CD4-positive, alpha-beta T cell treated with Interleukin-1 beta for 1 hour (primary cell): ENCODE measurements at places on chromosomes 13 and 19.

DNA sequence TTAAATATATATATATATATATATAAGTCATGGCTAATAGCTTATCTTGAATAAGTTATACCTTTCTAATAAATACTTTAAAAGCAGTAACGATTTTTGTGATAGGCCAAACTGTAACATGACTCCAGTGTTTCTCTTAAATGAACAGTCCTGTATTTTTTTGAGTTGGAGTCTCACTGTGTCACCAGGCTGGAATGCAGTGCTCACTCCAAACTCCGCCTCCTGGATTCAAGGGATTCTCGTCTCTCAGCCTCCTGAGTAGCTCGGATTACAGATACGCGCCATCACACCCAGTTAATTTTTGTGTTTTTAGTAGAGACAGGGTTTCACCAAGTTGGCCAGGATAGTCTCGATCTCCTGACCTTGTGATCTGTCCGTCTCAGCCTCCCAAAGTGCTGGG is 814.2 kb upstream of the SLITRK5 start:
- DNase-seq = no peak

- DNase-seq = no peak
Observed at GRCh38 chr13:50285283-50285682, 270.0 kb downstream of the KCNRG start.

- no peak for DNase-seq
Observed at GRCh38 chr19:45177817-45178261, at the start of gene TRAPPC6A. TSS of gene TRAPPC6A (minus strand) at chr19:45178237. CDS start at chr19:45178218, 19 bp downstream.

GRCh38 chr13:47917022-47917574 is 84.0 kb downstream of the SUCLA2 start:
- DNase-seq = no peak

- DNase-seq = peak; percentile 36
Observed at GRCh38 chr19:10353793-10354391, 14.5 kb upstream of the ICAM3 start.

DNA sequence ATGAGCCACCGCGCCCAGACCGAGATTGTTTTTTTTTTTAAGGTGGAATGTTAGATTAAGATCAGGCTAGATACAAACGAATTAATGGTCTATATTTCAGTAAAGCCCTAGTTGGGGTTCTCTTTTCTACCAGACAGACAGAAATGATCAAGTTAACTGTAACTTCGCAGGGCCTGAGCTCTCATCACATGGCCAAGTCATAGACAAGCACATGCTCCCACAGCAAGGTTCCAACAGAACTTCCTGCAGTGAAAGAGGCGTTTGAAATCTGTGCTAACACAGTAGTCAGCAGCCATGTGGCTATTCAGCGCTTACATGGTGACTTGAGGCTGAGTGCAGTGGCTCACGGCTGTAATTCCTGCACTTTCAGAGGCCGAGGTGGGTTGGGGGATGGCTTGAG is 34.7 kb upstream of the SEMA6B start:
- no peak for DNase-seq

DNA sequence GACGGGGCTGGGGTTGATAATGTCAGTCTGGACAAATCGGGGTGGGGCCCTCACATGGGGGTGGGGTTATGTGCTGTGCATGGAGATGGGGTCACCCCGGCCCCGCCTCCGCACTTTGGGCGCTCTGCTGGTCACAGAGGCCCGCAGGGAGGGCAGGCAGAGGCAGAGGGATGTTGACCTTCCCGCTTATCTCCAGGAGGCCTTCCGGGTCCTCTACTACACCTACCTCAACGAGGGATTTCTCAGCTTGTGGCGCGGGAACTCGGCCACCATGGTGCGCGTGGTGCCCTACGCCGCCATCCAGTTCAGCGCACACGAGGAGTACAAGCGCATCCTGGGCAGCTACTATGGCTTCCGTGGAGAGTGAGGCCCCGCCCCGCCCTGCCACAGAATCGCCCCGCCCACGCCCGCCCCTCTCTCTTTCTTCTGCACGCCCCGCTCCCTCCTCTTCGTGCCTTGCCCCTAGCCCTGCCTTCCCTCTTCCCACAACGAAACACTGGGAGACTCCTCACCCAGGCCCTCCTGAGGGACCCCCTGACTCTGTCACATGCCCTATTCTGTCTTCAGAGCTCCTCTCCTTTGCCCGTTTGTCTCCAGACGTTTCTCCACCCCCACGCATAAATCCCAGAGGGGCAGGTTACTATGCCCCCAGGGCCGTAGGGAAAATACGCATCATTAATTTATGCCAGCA is 32.8 kb downstream of the TMEM161A start:
- no peak for DNase-seq

DNA sequence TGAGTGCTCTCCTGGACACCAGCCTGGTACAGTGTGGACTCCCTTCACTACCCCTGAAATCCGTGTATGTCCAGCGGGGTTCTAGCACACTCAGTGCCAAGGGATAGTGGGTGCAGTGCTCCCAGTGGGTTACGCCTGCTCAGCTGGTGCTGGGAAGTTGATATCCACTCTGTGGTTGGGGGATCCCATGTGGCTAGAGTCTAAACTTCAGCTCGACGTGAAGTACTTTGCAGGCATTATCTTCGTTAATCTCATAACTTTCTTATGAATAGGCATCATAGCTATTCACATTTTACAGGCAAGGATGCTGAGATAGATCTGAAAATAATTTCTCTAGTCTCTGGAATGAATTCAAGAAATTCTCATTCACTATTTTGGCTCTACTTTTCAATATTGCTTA is 433.2 kb upstream of the HTR2A start:
- DNase-seq = no peak

- DNase-seq = no peak
Observed at GRCh38 chr13:91046715-91047327, 300.7 kb upstream of the MIR17HG start.

- DNase-seq = no peak
Observed at GRCh38 chr13:108018371-108018870, 196.9 kb downstream of the LIG4 start.

DNA sequence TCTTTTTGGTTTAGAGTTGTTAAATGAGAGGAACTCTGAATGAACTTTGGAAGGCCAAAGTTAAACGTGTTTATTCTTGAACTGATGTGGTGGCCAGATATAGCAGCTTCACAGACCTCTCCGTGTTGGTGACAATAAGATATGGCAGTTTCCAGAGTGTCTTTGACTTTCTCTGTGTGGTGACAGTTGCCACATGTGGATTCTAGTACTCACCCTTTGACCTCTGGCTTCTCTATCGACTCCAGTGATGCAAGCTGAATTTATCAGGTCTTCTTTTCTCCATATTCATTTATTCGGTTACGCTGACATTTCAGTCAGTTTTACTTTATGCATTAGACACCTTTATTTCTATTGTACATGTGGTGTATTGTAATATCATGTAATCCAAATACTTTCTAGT is 1469.5 kb downstream of the SLITRK1 start:
- DNase-seq = no peak

GRCh38 chr19:10412257-10412977 is 7.9 kb upstream of the PDE4A start:
- no peak for DNase-seq

DNA sequence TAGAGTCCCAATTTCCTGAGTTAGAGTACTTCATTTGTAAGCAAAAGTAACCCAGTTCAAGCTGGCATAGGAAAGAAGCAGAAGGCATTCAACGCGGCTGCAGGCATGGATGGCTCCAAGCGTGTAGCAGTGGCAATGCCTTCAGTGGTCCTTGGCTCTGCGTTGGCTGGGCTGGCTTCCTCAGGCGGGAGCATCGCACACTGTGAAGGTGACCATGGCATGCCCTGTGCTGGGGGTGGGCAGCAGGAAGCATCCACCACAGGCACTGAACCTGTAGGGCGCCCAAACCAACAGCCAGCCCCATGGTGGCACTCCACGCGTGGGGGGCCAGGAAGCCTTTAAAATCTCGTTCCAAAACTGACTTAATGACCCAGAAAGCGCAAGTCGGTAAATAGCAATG is 53.6 kb upstream of the SPACA7 start:
- DNase-seq = no peak

DNA sequence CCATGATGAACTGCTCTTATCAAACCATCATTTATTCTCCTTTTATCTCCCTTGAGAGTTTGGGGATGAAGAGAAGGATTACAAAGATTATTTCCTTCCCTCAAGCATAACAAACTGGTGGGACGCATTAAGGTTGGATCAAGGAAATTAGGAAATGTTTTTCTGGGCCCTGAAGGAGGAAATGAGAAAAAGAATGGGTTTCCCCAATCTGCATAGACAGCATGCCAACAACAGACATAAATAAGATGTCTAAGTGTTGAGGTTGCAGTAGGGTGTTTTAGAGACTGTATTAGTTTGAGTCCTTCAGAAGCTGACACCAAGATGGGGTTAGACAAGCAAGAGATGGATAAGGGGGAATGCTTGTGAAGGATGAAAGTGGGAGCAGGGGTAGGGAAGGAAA is 7.3 kb downstream of the EPSTI1 start:
- no peak for DNase-seq

- DNase-seq = no peak
Observed at GRCh38 chr19:6270076-6270745, 9.6 kb downstream of the MLLT1 start.

DNA sequence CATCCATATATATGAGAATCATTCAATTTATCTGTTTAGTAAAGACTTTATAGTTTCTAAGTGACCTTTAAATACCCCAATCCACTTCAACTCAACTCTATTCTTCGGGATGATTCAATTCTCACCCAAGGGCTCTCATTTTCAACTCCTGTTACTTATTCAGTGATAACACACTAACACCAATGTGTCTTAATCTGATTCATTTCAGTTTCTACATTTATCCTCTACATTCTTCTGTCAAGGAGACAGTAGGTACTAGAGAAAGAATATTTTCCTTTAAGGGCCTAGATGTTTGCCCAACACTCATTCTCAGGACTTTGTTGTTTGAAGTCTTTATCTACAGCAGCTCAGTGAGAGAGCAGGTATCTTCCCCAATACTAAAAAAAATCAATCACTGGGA is 7.1 kb downstream of the ARGLU1 start:
- no peak for DNase-seq

DNA sequence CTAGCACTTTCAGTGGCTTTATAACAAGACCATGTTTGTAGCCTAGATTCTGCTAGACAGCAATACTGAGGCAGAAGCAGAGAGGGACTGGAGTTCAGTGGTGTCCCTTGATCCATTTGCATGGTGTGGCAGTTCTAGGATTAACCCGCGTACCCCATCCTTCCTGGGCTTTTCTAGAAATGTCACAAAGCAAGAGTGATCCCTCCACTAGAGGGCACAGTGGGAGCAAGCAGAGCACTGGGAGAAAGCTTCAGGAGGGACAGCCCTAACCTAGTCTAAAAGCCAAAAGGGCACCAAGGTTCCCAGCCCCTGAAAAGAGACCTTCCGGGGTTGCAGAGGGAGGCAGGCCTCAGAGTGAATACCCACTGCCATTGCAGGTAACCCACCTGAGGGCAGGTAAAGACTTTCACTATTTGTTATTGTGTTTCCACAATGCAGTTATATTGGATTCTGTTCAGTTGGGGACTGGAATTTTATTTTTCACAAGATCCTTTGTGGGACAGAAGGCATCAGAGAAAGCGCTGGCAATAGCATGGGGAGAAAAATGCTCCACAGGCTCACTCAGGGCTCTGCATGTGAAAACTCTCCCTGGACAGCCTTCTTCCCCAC is 170.6 kb downstream of the FLT1 start:
- peak; percentile 49 for DNase-seq

- DNase-seq = peak; percentile 2
Observed at GRCh38 chr19:28435551-28436271, 777.2 kb downstream of the UQCRFS1 start.

DNA sequence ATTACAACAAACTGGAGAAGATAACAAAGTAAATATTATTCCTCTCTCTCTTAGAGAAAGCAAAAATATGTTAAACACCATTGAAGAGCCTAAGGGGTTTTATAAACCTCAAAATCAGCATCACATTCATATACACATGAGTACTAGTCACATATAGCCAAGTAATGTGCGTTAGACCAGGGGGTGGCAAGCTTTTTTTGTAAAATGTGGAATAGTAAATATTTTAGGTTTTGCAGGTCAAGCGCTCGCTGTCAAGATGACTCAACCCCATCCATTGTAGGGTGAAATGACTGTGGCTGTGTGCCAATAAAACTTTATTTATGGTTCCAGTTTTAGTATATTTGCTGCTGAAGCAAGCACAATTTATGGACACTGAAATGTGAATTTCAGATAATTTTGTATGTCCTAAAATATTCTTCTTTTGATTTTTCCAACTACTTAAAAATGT is 21.7 kb downstream of the RFX2 start:
- no peak for DNase-seq

DNA sequence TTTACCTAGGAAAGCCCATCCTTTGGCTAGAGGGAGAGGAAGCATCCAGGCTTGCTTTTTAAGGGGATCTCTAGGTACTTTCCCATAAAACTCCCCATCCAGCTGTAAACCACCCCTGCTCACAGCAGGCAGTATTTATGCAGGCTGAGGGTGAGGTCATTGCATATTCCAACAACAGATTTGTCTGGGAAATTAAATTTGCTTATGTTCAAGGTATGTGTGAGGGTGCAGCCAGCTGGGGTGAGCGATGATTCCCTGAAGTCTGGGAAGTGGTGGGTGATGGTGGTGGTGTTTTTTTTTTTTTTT is 96.3 kb upstream of the C1QTNF9B start:
- DNase-seq = no peak

- peak; percentile 24 for DNase-seq
Observed at GRCh38 chr13:31236211-31236786, 36.5 kb downstream of the B3GLCT start.

DNA sequence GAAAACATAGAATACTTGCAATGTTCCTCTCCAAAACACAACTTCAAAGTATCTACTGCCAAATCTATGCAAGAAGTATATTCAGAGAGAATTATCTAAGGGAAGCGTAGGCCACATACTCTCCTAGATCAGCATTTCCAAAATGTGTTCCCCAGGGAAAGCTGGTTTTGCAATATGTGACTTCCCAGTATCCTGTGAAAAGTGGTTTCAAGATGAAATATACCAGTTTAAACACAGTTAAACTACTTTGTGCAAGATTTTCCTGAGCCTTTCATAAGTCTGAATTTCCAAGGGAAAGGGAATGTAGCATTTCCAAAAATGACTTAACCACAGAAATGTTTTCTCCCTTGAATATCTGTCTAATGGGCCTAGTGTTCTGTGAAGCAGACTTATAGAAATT is 7.6 kb downstream of the STARD13 start:
- DNase-seq = no peak

GRCh38 chr19:39196860-39197562 is at the start of gene NCCRP1:
TSS of gene NCCRP1 (plus strand) at chr19:39196964. CDS start at chr19:39196983, 19 bp downstream.
- DNase-seq = no peak

- DNase-seq = peak; percentile 80
Observed at GRCh38 chr19:48501494-48502349, 9.9 kb downstream of the LMTK3 start.

GRCh38 chr19:40633207-40633606 is 32.0 kb downstream of the LTBP4 start:
- no peak for DNase-seq

GRCh38 chr19:48928164-48929025 is 5.1 kb upstream of the DHDH start:
- DNase-seq = no peak

DNA sequence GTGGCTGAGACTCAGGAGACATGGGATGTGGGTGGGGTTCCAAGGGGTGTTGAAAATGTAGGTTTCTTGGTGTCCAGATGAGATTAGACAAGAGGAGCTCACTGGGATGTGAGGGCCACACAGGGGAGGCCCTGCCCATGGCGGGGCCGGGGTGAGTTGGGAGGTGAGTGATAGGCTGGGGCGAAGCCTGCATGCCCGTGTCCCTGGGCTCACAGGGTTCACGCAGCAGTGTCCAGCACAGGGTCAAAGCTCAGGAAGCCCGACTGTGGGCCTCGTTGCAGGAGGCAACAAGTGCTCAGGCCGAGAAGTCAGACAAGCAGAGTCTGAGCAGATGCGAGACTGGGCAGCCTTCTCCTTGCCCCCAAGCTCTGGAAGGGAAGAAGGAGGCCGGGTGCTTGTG is 27.2 kb downstream of the CCDC8 start:
- no peak for DNase-seq
